Osteoblast (primary cell): ENCODE measurements at places on chromosomes 12 and 14.

- DNase-seq: no peak
These were observed 139.2 kb downstream of the KICS2 start for GRCh38 chr12:64082866-64083268.

- DNase-seq: peak; percentile 89
These were observed 61.2 kb downstream of the NOC4L start for GRCh38 chr12:132205271-132206045.

- no peak for DNase-seq
These were observed 82.1 kb downstream of the NTF3 start for GRCh38 chr12:5514016-5514415.

DNA sequence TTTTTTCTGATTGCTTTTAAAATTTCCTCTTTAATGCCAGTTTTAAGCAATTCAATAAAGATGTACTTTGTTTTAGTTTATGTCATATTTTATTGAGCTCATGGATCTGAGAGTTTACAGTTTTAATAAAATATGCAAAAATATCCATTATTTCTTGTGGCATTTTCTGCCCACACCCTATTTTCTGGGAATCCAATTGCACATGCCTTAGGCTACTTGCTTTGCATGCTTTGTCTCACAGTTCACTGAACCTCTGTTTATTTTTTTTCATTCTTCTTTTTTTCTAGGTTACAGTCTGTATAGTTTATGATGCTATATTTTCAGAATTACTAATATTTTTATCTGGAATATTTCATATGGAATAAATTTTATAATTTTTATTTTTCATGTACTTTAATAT, 1258.0 kb downstream of the FSCB start:
- DNase-seq: no peak

- DNase-seq: no peak
These were observed 52.2 kb downstream of the LRP6 start for GRCh38 chr12:12214635-12215131.

GRCh38 chr14:65620195-65620594, 207.7 kb downstream of the FUT8 start:
- no peak for DNase-seq

- no peak for DNase-seq
These were observed 207.8 kb upstream of the FAR2 start for GRCh38 chr12:28941248-28941647.

DNA sequence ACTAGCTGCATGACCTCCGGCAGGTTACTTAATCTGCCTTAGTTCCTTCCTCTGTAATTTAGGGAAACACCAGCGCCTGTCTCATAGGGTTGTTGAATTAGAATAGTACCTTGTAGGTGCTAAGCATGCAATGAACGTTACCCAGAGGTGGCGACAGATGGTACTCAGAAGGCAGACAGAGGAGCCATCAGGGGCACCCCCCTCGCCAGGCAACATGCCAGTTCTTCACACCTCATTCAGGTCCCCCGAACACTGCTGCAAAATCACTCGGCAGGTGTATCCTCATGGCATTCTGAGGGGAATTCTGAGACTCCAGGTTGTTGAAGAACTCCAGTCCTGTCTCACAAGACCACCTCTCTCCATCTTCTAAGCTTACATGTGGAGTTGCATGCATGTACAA, 10.1 kb downstream of the ISM2 start:
- no peak for DNase-seq

- peak; percentile 85 for DNase-seq
These were observed 132.3 kb downstream of the SNAPC1 start for GRCh38 chr14:61894452-61895077.

DNA sequence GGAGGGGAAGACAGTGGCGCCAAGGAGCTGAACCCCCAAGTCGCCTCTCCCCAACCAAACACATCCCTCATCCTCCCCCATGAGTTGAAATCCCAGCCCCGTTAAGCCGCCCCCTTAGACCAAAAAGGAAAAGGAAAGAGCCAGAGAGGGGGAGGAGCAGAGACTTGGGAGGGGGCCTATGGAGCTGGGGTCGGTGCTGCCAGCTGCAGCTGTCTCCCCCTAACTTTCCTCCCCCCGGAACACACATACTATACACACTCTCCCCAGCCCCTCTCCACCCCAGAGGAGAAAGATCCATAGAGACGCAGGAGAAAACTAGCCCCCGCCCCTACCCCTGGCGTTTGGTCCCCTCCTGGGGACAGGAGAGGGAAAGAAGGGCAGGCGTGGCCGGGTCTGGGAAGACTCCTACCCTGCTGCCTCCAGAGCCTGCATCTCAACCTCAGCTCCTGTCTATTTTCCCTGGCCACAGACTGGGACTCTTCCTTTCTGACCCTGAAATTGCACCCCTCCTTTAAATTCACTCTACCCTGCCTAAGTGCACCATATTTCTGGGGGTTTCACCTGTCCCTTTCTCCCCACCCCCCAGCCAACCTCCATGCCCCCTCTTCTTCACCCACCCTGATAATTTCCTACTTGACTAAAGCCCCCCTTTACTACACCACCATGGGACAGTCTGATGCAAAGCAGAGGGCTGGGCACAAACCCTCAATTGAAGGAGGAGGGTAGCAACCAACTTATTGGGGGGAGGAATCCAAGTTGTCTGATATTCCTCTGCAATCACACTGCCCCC, 1.7 kb upstream of the HOXC9 start:
- DNase-seq: no peak

DNA sequence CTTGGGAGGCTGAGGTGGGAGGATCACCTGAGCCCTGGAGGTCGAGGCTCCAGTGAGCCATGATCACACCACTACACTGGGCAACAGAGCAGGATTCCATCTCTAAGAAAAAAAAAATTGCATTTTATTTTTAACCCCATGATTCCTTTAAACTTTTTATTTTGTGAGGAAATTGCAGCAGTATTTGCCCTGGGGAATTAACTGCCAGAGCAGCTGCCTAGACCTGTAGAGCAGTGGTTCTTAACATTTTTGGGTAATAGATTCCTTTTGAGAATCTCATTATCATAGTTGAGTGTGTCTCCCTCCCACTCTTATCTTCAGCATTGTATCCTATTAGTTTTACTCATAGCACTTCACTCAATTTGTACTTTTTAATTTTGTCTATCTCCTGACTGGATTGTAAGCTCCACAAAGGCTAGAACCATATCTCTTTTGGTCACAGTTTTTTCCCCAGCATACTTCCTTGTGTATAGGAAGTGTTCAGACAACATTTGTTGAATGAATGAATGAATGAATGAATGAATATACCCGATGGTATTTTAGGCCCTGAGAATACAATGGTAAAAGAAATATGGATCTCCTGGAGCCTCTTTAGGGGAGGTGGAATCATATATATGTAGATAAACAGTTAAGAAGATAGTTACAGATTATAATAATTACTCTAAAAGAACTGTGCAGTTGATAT, 40.6 kb downstream of the BRMS1L start:
- no peak for DNase-seq

GRCh38 chr12:130073721-130074120, 88.5 kb upstream of the FZD10 start:
- DNase-seq: no peak

- DNase-seq: no peak
These were observed 9.5 kb downstream of the MYRFL start for GRCh38 chr12:69834576-69834975.

- no peak for DNase-seq
These were observed 279.2 kb downstream of the ALG10 start for GRCh38 chr12:34301251-34302130.

- no peak for DNase-seq
These were observed 16.2 kb upstream of the PLEKHG3 start for GRCh38 chr14:64688031-64688430.

DNA sequence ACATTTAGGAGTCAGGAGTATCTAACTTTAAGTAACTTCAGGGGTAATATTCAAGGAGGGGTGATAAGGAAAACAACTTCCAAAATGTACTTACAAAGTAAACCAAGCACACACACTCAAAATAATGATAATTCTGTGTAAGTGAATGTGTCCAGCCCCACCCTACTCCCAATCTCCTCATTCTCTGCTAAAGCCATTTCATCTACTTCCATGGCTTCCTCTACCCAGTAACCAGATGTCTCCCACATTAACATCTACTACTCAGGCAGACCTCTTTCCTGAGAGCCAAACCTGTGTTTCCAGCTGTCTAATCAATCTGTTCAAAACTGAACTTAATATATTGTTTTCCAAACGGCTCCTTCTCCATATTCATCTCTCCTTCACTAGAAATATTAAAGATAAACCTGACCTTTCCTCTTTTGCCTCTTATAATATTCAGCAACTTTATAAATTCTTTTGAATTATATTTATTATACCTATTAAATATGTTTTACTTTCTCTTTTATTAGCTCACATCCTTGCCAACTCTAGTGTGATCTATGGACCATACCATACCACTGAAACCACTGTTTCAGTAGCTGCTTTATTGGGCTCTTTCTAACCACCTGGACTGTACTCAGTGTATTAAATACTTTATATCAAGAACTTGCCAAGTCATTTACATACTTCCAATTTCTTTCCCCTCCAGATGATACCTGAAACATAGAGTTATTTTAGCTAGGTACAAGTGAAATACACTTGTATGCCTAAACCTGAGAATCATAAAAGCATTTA, 170.7 kb downstream of the PPFIA2 start:
- no peak for DNase-seq
